ENCODE measurements at places on chromosomes 1 and 21.

DNA sequence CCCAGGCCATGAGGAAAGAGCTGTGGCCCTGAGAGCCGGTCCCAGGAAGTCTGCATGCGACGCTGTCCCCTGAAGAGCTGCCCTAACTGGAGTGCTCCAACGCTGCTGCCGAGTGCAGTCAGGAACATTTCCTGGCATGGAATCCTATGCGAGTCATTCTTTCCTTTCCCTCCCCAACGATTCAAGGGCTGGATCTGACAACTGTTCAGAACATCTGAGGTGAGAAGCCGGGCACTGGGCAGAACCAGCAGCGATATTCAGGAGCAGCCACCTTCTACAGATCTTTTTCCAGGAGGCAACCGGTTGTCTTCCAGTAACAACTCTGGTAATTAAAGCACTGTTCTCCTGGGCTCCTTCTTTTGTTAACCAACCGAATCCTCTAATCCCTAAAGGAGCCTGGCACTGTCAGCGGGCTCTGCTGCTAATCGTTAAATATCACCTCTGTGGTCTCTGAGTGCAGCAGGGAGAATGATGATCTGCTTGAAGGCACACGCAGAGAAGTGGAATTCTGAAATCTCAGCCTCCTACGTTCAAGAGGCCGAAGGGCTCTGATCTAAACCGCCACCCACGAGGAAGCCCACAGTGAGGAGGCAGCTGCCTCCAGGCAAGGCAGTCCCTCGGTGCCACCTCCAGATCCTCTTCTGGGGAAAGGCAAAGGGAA lies 55.8 kb downstream of the SLC45A1 start:
- DNase-seq, result no peak

DNA sequence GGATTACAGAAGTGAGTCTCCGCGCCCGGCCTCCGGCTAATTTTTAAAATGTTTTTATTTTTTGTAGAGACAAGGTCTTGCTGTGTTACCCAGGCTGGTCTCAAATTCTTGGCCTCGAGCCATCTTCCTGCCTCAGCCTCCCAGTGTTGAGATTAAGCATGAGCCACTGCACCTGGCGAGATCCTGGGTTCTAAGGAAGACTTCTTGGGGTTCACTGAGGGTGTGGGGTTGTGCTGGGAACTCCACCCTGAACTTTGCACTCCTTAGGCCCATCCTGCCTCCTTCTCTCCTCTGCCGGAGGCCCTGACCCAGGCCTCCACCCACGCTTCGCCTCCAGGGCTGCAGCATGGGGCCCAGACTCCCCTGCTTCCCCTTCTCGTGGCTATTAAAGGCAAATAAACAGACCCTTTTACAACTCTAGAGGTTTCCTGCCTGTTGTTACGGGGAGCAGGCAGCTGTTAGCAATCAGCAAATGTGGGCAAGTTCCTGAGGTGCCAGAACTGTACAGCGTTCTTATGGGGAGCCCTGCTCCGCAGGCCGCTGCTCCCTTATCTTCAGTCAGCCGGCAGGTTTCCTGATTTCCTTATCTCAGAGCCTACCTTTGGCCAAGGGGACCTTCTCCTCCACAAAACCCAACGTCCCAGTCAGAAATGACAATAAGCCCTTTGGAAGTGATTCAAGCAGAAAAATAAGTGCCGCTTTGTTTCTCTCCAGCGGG lies 41.0 kb upstream of the LIN9 start:
- no peak for DNase-seq

DNA sequence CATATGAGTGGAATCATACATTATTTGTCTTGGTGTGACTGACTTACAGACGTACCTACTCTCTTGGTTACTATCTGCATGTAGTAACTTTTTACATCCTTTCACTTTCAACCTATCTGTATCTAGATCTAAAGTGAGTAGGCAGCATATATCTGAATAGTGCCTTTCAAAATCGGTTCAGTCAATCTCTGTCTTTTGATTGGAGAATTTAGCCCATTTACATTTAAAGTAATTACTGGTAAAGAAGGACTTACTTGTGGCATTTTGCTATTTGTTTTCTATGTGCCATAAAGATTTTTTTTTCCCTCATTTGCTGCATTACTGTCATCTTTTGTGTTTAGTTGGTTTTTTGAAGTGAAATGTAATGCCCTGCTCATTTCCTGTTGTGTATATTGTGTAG lies 14.2 kb downstream of the UTS2 start:
- DNase-seq, result no peak

GRCh38 chr21:43950936-43951335 lies 61.2 kb upstream of the TRAPPC10 start:
- no peak for DNase-seq

DNA sequence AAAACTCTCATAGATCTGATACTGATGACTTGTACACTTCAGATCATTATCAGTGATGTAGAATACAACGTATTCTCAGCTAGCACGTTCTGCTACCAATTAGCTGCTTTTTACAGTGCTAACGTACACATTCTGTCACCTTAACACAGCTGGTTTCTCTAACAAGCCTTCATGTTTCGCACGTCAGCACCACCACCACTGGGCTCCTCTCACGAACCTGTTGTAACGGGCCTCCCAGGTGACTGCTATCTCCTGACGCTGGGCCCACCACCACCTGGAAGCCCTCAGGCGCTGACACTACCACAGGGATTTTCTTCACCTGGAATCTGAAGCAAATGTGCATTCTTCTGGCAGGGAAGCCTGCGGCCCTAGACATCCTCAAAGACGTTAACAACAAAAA lies 19.8 kb downstream of the TOMM20 start:
- DNase-seq, result no peak

DNA sequence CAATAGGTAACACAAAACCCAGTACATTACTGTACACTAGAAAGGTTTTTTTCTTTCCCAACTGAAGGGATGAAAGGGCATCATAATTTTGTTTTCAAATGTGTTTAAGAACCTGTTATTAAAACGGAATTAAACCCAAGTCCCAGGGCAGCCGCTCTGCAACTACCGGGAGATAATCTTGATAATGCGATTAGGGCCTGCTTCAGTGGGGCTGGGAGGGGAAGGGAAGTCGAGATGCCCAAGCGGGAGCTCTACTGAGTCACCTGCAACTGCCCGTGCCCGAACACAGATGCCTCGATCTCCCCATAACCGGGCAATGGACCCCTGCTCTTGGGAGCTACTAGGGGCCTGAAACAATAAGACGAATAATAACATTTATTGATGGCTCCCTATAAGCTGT lies 61.4 kb downstream of the KAZN start:
- DNase-seq, result no peak

DNA sequence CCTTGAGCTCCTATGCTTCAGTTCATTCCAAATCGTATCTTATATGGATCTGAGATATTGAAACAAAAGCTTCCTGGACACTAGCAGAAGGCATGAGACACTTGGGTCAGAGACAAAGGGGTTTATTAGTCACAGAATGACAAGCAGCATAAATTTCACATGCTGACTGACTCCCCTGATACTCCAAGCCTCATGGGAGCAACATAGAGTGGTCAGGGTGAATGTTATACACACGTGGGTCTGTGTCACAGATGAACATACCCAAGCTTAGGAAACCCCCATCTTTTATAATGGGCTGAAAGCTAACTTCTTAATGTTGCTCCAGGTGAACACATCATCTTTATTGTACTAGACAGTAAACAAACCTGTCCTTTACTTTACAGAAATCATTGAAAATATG lies 599.9 kb upstream of the RGS18 start:
- no peak for DNase-seq
